ENCODE measurements at places on chromosomes 13 and 19.

DNA sequence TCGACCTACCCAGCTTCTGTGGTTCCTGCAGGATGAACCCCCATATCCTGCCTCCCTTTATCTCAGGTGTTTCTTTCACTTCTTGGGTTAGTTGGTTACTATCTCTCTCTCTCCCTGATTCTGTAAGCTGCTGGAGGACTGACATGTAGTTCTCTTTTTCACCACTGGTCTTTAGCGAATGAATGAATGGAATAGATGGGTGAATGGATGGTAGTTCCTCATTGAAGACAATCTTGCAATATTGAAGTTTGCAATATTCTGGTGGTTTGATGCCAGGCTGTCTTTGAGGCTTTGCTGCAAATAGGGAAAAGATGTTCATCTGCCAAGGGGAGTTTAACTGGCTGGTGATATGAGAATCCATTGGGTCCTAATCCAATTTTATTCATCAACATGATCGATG lies 120.2 kb downstream of the UBL3 start:
- no peak for DNase-seq

- DNase-seq = no peak
Observed at GRCh38 chr19:13215572-13216380, 65.6 kb downstream of the IER2 start.

DNA sequence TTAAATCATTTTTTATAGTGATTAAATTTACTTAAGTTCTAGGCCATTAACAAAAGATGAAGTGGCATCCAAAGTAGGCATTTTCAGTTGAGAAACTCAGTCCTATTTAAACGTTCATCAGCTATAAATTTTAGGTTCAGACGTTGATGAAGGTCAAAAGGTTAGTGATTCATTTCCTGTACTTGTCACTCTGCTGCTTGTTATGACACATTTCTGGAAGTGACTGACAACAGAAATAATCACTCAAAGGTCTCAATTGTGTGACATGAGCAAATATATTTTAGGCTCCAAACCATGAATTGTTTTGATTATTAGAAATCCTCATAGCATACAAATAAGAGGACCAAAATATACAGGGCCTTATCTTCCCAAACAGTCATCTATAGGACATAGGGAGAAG lies 10.3 kb upstream of the EDNRB start:
- DNase-seq = no peak

- no peak for DNase-seq
Observed at GRCh38 chr13:37457612-37458011, 141.0 kb downstream of the POSTN start.

DNA sequence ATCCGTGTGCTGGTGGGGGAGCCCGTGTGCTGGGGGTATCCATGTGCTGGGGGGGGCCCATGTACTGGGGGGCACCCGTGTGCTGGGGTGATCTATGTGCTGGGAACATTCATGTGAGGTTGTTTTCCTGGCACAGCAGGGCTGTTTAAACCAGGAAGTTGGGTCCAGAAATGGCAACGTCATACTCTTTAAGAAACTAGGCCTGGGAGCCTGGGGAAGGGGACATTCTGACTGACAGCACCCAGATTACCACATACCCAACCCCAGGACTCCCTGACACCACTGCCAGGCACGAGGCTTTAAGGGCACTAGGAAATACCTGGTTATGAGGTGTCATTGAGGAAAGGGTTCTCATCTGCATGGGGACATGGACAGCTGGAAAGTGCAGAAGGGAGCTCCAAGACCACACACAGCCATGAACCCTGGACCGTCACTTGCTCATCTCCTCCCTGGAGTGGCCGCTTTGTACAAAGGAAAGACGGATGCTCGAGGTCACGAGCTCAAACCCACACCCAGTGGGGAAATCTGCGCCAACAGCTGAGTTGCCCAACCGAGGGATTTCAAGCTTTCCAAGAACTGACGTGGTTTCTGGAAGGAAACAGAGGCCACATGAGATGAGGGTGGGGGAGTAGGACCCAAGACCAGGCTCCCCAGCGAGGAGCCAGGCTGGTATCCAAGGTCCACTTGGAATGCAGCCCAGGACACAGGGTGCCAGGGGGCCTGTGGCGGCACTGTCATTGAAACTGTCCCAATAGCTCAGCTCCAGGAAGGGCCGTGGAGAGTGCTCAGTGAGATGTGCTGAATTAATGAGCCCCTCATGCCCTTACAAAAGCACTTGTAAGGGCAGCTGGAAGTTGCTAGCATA lies 40.9 kb downstream of the RAB20 start:
- peak; percentile 95 for DNase-seq

GRCh38 chr19:49830766-49831165 lies 12.7 kb downstream of the MED25 start:
- no peak for DNase-seq

GRCh38 chr13:92894447-92894846 lies 332.2 kb upstream of the GPC6 start:
- no peak for DNase-seq

DNA sequence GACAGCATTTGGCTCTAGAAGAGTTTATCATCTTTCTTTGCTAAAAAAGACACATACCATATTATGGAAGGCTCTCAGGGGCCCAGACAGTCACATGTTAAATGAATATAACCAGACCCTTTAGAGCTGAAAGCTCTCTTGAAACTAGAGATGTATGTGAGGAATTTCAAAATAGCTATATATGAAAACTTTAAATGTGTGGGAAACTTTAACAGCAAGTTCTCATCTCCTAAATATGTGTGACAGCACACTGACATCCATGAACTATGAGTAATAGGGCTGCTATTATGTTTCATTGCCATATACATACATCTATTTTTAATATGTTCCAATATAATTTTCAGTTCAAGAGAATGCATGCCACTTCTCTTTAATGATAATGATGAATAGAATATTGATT lies 509.5 kb downstream of the GPC6 start:
- no peak for DNase-seq

- DNase-seq = no peak
Observed at GRCh38 chr13:20363603-20364002, 131.5 kb upstream of the GJB6 start.

GRCh38 chr13:85266331-85266730 lies 532.9 kb downstream of the SLITRK6 start:
- no peak for DNase-seq

DNA sequence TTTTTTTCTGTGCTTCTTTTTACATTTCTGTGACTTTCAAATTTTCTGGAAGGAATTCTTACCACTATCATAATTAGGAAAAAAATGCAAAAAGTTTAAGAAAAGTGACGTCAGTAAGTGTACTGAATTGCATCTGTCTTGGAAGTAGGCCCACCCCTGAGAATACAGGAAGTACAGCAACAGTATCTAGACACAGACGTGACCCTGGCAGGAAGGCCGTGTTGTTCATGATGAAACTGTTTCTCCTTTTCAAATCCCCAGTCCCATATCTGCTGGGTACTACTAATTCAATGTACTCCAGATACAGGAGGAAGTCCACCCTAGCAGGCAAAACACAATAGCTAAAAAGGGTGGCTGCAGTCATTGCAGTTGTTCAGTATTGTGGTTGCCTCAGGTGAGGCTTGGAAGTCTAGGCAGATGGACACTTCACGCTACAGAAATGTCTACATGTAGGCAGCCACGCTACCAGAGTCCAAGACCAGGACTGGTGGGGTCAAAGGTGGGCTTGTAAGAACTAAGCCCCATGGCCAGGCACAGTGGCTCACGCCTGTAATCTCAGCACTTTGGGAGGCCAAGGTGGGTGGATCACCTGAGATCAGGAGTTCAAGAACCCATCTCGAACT lies 49.6 kb upstream of the MED4 start:
- DNase-seq = peak; percentile 51

GRCh38 chr13:27171244-27171826 lies at the start of gene USP12:
Gene USP12, minus strand, starts transcription at chr13:27171811. Its CDS starts 172 bp downstream, at chr13:27171639.
- no peak for DNase-seq

GRCh38 chr19:56838024-56838908 lies 2.3 kb downstream of the PEG3 start:
- DNase-seq = peak; percentile 89

DNA sequence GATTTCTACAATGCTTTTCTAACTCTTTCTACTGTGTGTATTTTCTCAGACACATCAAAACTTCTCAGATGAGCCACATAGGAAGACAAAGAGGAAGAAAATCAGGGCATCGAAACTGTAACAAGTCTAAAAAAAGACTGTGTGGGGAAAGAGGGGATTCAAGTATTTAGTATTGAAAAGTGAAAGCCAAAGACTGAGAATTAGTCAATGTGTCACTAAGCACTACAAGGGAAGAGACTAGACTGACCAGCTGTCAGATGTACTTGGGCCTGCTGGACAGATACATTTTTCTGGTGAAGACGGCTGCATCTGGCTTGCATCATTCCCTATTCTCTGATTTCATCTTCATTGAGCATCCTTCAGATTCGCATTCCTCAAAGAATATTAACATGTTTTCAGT lies 25.4 kb downstream of the COMMD6 start:
- DNase-seq = no peak

DNA sequence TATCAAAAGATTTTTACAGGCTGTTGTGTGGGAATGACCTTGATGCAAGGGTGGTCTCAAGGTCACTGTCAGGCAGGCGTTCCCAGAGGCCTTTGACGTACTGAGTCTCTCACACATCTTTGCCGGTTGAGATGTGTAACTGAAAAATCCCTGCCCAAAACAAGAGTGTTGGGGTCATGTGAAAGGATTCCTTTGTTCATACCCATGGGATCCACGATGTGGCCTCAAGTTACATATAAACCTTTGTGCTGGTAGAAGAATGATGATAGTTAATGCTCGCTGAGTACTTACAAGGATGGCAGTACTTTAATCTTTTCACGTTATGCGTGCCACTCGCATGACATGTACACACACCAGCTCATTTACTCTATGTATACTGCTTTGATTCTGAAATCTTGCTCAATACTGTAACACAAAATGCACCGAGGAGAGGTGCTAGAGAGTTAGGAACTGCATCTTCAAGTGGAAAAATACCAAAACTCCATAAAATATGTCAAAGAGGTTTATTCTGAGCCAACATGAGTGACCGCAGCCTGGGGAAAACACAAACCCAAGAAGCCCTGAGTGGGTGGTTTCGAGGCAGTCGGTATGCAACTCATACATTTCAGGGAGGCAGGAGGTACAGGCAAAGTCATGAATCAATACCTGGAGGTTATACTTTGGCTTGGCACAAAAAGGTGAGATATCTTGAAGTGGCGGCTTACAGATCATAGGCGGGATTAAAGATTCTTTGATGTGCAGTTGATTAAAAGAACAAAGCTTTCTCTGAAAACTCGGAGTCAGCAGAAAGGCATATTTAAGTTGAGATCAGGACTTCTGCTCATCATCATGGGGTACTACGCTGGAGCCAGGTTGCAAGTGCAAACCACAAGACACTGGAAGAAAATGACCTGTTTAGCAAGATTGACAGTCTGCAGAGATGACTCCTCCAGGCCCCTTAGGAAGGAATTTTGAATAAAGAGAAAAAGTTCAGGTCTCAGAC lies 87.4 kb upstream of the ARHGEF7 start:
- DNase-seq = no peak

- DNase-seq = no peak
Observed at GRCh38 chr19:40597329-40597838, 3.8 kb upstream of the LTBP4 start.

DNA sequence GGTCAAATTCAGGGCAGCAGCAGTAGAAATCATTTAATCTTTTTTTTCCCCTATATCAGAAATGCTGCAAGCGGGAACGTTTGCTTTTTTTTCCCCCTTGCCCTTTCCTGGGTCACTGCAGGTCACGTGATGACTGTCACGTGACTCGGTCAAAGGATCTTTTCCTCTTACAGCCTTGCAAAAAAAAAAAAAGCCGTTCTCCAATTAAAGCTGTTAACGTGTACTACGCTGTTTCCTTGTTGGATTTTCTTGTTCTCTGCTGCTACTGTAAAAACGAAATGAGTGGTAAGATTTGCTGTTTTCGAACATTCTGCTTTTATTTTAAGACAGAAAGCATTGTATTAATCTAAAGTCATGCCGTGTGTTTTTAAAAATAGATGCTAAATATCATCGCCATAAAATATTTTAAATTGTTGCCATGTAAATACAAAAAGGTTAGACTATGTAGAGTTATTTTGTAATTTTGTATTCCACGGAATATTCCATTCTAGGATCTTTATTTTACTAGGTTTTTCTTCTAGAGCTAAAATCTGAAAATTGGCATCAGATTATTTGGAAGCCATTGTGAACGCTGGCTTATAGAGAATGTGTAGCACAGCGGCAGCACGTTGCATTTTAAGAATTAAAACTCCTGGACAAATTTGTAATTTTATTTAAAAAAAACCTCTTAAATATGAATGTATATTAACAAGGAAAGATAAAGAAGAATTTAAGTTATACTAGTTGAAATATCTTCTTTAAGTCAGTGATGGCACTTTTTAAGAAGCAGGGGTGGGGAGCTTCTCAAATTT lies 109.8 kb upstream of the MLNR start:
- peak; percentile 89 for DNase-seq

DNA sequence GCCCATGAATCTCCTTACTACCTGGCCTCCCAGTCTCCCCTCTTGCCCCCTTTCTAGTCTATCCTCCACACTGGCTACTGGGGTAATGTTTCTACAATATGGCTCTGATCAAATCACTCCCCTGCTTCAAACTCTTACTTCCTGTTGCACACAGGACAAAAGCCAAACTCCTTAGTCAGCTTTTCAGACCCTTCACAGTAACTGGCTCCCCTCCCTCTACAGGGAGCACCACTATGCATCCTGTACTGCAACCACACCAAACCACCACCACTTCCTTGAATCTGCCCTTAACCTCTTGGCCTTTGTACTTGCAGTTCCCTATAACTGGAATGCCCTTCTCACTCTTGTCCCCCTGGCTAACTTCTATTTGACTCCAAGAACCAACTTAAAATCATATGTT lies 32.2 kb downstream of the DEDD2 start:
- DNase-seq = peak; percentile 43

- DNase-seq = no peak
Observed at GRCh38 chr13:109647053-109647452, 139.3 kb downstream of the IRS2 start.

GRCh38 chr19:45045671-45046353 lies 7.0 kb downstream of the CLASRP start:
- DNase-seq = no peak

DNA sequence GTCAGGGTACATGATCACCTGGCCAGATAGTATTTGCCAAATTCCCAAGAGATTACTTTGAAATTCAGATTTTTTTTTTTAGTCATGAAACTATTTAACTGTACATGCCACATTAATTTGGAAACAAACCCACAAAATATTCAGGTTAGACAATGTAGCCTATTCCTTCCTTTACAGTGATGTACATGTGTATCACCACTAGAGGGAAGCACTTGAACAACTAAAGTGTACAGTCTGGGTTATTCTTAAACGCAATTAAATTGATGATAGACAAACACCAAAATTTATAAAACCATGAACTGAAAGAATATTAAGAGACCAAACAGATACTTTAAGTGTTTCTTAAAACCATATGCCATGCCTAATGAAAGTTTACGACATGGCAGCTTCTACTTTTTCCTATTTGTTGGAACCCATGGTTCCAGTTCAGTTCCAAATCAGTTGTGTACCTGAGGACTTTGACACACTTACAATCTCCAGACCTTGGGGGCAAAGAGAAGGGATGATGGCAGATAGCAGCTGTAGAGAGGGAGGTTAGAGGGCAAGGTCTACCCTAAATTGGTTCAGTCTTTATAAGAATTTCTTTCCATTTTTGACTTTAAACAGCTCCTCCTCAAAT lies 52.8 kb downstream of the TNFSF13B start:
- peak; percentile 49 for DNase-seq

- no peak for DNase-seq
Observed at GRCh38 chr13:50098693-50099092, 83.4 kb downstream of the KCNRG start.

Data from HL-60 (cell line).